ENCODE measurements at places on chromosomes 16 and 17.

DNA sequence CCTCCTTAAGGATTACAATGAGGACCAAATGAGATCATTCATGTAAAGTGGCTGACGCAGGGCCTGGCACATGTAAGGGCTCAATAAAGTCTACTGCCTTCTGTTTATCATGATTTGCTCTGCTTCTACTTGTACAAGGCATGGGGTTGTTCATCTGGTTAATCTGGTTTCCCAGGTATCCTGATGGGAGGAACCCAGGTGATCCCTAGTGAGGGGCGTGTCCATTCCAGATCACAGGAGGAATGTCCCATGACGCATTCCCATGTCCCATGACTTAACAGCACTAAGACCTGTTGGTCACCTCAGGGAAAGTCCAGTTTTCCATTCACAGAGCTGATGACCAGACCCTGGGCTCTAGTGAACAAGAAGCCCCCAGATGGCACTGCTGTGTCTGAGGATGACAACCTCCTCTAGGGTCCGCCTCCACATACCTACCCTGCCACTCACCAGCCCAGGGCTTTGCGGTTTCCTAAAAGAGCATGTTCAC is 11.5 kb upstream of the TPPP3 start:
- no peak for DNase-seq

DNA sequence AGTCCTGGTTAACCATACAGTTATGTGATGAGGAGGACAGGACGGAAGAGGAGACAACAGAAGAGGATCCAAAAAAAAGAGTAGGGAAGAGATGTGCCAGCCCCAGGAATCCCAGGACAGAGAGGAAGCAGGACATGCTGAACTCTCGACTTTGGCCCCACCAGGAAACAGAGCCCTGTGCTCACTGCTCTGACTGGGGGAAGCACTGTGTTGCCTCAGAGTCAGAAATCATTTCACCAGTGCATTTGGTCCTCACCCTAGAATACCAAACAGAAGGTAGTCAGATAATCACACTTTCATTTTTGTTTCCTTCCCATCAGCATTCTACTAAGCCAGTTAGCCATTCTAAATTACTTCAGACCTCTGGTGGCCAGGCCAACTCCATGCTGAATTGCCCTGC is 421.0 kb upstream of the CDH5 start:
- no peak for DNase-seq

GRCh38 chr17:7383742-7384488 is 3.0 kb downstream of the TNK1 start:
- DNase-seq: no peak

- no peak for DNase-seq
These were observed 22.1 kb upstream of the EVPL start for GRCh38 chr17:76049239-76049638.

- no peak for DNase-seq
These were observed 30.9 kb upstream of the DUSP14 start for GRCh38 chr17:37458805-37459204.

- no peak for DNase-seq
These were observed 28.1 kb downstream of the BANP start for GRCh38 chr16:87979352-87979751.

DNA sequence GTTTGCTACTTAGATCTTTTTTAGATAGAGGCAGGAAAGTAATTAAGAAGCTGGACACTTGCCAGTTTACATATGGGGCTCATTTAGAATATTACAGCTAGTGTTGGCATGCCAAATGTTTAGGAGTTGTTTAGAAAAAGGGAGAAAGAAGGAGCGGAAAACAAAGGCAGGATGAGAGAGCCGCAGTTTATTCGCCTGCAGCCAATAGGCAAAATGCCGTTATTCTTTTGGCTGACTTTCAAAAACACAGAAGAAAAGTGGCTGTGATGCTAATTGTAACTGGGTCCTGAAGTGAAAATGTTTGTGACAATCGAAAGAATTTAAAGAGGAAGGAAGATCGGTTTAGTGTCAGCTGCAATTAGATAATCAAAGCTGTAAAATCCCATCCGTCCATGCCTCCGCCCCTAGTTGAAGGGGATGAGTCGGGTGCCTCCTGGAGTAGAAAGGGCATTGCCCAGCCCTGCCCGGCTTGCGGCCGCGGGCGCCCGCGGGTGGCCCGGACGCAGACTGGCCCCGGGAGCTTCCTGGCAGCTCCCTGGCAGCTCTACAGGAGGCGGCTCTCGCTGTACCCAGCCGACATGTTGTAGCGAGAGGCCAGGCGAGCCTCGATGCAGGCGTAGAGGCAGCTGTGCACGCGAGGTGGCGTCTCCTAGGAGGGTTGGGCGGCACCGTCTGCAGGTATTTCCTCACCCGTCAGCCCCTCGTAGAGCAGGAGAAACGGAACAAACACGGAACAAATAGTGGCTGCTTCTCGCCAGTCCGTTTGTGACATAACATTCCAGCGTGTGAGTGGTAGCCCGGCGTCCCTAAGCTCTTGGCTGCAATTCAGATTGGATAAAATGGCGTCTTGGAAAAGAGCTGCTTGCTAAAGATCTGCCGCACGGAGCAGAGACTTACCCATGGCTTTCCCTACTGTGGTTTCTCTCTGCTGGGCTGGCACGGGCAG is 82.2 kb downstream of the TNRC6C start:
- DNase-seq: no peak

- no peak for DNase-seq
These were observed at the start of gene SLC6A4 for GRCh38 chr17:30235386-30236296. Gene SLC6A4 (minus strand): TSS chr17:30235697. CDS start chr17:30221958, 13,739 bp downstream.

DNA sequence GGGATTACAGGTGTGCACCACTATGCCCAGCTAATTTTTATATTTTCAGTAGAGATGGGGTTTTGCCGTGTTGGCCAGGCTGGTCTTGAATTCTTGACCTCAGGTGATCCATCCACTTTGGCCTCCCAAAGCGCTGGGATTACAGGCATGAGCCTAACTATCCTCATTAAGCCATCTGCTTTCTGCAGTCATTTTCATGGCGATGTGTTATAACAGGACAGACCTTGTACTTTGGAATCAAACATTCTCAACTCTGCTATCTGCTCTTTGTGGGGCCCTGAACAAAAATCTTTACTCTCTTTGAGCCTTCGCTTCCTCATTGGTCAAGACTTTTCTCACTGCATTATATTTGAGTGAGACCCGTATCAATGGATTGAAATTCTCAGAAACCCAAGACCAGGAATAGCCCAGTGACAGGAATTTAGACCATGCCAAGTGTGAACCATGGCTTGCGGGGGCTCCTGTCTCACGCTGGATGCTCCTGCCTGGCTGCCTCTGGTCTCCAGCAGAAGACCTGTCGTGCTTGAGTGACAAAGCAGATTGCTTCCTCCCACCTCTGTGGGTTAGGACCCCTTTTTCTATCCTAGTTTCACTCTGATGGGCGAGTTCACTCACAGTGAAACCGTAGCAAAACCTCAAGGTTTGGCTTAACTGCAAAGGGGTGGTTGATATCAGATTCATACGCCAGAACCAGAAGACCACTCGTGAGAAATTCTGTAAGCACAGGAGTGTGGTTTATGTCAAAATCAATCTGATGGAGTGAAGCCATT is 519.1 kb downstream of the MAF start:
- no peak for DNase-seq

GRCh38 chr17:49290690-49291359 is 60.2 kb upstream of the PHOSPHO1 start:
- no peak for DNase-seq

GRCh38 chr17:72928454-72929136 is 163.9 kb downstream of the SLC39A11 start:
- no peak for DNase-seq

GRCh38 chr17:58279736-58280479 is 827 bp downstream of the MPO start:
- DNase-seq: no peak

DNA sequence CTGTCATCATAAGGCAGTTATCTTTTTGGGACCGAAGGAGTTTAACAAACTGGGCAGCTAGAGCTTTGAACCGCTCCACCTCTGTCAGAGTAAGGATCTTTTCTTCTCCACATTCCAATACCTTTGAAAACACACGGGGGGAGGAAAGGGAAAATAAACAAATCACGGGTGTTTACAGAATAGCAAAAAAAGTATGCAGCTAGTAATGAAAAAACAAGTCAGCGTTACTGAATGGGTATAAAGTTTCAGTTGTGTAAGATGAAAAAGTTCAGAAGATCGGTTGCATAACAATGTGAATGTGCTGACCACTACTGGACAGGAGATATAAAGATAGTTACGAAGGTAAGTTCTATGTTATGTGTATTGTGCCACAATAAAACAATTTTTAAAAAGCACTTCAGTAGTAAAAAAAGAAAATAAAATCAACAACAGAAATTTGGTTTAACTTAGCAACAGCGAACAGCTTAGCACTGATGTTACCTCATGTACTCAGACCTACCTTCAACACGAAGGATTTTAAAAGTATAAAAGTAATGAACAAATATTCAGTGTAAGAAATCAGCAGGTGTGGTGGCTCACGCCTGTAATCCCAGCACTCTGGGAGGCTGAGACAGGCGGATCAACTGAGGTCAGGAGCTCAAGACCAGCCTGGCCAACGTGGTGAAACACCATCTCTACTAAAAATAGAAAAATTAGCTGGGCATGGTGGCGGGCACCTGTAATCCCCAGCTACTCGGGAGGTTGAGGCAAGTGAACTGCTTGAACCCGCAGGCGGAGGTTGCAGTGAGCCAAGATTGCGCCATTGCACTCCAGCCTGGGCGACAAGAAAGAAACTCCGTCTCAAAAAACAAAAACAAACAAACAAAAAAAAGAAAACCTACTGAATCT is 34.3 kb downstream of the MARF1 start:
- no peak for DNase-seq

DNA sequence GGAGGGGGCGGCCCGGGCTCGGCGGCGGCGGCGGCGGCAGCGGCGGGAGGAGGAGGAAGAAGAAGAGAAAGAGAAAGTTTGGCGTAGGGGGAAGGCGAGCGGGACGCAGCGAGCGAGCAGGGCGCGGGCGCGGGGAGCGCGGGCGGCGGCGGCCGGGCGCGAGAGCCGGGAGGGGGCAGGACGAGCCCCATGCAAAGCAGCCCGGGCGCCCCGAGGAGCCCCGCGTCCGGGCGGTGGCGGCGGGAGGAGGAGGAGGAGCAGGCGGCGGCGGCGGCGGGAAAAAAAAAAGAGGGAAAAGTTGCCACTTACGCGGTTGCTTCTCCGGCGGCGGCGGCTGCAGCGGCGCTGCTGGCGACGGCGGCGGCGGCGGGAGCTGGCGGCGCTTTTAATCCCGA is 10.3 kb upstream of the ZFHX3 start:
- no peak for DNase-seq

GRCh38 chr17:76074390-76075363 is at the start of gene GALR2:
Gene GALR2 (plus strand): TSS chr17:76074781. CDS start chr17:76074884, 103 bp downstream.
- no peak for DNase-seq

DNA sequence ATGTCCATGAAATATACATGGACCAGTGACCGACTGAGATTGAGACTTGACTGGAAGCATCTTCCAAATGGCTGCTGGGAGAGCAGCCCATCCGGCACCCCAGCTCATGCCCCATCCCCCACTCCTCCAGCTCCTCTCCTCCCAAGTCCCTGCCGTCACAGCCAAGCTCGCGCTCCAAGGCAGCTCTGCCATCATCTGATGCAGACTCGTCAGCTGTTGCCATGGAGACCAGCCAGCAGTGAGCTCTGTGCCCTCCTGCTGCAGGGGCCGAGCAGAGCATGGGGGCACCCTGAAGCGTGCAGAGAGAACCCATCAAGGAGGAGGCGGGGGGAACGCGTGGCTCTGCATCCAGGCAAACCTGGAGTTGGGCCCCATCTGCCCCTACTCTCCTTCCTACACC is 74.5 kb upstream of the TNRC6C start:
- no peak for DNase-seq

GRCh38 chr16:85449191-85449884 is 163.8 kb upstream of the GSE1 start:
- DNase-seq: no peak

GRCh38 chr17:9332132-9332494 is 243.5 kb downstream of the STX8 start:
- DNase-seq: no peak

DNA sequence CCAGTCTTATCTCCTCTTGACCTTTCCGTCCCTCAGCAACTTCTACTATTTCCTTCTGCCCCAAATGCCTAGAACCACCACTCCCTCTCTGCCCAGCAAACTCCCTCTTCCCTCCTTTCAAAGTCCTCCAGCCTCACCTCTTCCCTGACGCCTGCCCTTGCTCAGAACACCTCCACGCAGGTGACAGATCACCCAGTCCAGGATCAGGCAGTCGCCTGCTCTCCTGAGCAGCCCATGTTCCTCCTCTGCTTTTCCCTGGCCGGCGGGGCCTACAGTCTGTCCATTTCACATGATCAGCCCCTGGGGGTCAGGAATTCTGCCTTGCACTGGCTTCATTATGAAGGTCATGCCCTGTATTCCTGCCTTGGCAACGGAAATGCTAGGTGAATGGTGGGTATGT is 422 bp downstream of the CD300LF start:
- no peak for DNase-seq

GRCh38 chr17:79830763-79831264 is 8.4 kb downstream of the CBX4 start:
- no peak for DNase-seq

DNA sequence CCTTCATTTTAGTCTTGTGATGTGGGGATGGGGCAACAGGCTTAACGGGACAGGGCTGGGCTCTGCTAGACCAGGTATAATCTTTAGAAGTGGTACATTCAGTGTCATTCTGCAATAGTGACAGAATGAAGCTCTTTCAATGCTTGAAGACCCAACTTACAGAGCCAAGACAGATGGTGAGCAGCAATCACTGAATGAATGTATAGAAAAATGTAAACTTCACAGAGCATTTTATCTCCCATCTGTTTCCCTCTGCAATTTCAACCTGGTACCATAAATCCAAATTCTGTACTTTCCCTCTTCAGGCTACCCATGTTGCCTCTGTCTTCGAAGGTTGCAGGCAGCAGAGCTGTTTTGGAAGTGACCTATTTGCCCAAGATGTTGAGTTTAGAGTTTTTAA is 33.5 kb upstream of the GOT2 start:
- DNase-seq: no peak

GRCh38 chr17:78034429-78035091 is 76.1 kb downstream of the TNRC6C start:
- DNase-seq: no peak

- no peak for DNase-seq
These were observed 56.6 kb downstream of the ESRP2 start for GRCh38 chr16:68179196-68179795.

Measured in cortex of kidney (tissue), 1 donor.